ENCODE measurements at places on chromosomes 4 and X.

- DNase-seq, result peak; percentile 12
Observed at GRCh38 chr4:48315728-48316630, 25.4 kb upstream of the SLAIN2 start.

DNA sequence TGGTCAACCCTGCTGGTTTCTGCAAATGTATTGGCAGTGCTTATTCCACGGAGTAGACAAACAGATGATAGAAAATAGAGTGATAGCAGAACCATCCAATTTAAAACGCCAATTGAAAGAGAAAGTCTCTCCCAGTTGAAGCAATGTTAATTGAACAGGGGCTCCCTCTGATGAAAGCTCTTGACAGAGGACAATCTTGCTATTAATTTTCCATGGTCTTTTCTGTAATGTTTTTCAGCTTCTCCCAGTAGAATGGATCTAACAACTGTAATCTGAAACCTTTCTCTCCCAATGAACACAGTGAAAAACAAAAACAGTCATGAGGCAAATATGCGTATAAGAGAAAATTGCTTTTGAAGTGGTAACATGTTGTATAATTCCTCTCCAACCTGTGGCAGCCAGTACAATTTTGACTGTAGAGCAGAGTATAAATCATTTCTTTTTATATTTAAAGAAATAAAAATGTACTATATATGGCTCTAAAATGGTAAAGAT is 225.1 kb upstream of the GALNTL6 start:
- DNase-seq, result no peak

GRCh38 chr4:101122019-101122418 is 225.3 kb downstream of the PPP3CA start:
- DNase-seq, result no peak

GRCh38 chr4:187547316-187547715 is 448.3 kb upstream of the ZFP42 start:
- DNase-seq, result no peak

DNA sequence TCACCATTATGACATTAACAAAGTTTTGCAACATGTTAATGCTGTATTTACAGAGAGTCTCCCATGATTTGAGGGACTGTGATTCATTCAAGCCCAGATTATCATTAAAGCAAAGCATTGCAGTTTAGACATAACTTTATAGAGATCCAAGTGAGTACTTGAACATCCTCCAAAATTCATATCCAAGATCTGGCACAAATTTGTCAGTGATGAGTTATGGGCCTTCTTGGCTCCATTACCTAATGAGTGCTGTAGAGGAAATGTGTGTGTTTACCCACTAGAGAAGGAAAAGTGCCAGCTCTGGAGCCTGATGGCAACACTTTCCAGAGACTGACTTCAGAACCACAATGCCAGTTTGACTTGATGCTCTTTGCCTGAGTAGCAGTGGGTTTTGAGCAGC is 432.3 kb downstream of the GALNTL6 start:
- DNase-seq, result no peak

- DNase-seq, result no peak
Observed at GRCh38 chr4:40288566-40288965, 46.6 kb upstream of the CHRNA9 start.

GRCh38 chr4:159097785-159098184 is 5.1 kb upstream of the RAPGEF2 start:
- DNase-seq, result no peak

DNA sequence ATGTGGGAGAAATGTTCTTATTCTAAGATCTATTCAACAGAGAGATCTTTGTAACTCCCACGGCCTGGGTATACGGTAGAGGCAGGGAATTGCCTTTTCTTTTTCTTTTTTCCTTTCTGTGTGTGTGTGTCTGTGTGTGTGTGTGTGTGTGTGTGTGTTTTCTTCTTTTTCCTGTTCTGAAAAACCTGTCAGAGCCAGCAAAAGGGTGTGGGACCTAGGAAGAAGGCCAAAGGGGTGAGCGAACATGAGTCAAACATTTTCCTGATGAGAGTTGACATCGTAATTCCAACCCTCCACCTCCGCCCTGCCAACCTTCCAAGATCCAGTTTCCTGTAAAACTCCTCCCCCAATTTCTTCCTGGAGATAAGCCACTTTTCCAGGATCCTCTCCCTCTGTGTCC is 2.8 kb upstream of the CHIC2 start:
- DNase-seq, result no peak

- no peak for DNase-seq
Observed at GRCh38 chr4:52750819-52751486, at the start of gene ERVMER34-1. Gene ERVMER34-1, minus strand, starts transcription at chr4:52751425. Its CDS starts 5,905 bp downstream, at chr4:52745520.

GRCh38 chrX:145727476-145727875 is 90.2 kb upstream of the SLITRK2 start:
- DNase-seq, result no peak

DNA sequence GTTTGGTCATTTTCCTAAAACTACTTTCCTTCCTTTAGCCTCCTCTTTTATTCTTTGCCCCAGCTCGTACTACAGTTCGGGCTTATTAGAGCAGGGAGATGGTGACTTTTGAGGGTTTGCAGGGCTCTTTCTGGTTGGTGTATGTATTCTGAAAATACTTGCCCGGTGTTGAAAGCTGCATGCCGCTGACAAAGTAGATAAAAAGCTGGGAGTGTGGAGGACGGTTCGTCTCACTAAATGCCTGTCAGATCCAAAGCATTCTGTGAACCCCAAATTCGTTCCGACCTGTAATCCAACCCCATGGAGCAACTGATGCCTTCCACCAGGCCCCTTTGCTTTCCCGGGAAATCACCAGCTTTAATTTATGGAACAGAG is 19.2 kb downstream of the TRIM2 start:
- DNase-seq, result no peak

DNA sequence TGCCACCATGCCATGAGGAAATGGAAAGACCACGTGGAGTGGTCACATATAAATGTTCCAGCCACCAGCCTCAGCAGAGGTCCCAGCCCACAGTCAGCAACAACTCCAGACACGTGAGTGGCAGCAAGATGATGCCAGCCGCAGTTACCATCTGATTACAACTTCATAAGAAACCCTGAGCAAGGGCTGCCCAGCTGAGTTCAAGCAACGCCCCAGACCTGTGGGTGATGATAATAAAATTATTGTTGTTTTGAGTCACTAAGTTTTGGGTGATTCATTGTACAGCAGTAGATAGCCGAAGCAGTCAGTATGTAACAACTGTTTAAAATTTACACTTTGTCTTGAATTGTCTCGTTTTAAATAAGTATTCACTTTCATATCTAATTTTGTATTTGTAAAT is 5.8 kb upstream of the CCNG2 start:
- no peak for DNase-seq

- no peak for DNase-seq
Observed at GRCh38 chr4:126965877-126966276, 666.9 kb upstream of the INTU start.

DNA sequence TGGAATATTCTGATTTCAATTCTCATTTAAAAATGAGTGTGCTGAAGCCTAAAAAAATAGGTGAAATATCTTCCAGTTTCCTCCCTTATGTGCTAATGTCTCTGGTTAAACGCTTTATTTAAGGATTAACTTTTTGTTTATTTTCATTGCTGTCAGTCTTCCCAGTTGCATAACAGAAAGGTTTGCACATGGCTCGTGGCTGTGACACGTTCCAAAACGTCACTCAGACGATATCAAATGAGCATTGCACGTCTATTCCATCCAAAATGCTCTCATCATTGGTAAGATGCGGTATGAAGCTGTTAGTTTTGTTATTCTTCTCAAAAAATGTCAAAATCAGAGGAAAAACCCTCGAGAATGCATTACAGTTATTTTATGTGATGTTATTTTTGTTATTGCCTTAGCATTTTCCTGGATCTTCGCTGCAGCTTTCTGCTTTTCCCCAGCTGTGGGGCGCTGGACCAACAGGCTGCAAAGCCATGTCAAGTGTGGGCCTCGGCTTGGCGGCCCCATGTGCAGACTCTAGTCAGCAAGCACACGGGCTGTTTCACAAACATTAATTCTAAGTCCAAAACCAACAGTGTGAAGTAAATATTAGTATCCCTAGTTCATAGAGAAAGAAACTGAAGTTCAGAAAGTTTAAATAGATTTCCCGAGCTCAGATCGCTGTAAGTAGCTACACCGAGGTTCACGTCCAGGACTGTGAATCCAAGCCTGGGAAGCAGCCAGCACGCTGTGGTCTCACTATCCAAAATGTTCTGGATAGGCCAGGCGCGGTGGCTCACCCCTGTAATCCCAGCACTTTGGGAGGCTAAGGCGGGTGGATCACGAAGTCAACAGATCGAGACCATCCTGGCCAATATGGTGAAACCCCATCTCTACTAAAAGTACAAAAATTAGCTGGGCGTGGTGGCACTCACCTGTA is 793.4 kb upstream of the FRG1 start:
- no peak for DNase-seq

GRCh38 chr4:20356565-20356964 is 104.9 kb downstream of the SLIT2 start:
- DNase-seq, result peak; percentile 53

GRCh38 chrX:115642895-115643530 is 82.0 kb downstream of the PLS3 start:
- DNase-seq, result peak; percentile 39

DNA sequence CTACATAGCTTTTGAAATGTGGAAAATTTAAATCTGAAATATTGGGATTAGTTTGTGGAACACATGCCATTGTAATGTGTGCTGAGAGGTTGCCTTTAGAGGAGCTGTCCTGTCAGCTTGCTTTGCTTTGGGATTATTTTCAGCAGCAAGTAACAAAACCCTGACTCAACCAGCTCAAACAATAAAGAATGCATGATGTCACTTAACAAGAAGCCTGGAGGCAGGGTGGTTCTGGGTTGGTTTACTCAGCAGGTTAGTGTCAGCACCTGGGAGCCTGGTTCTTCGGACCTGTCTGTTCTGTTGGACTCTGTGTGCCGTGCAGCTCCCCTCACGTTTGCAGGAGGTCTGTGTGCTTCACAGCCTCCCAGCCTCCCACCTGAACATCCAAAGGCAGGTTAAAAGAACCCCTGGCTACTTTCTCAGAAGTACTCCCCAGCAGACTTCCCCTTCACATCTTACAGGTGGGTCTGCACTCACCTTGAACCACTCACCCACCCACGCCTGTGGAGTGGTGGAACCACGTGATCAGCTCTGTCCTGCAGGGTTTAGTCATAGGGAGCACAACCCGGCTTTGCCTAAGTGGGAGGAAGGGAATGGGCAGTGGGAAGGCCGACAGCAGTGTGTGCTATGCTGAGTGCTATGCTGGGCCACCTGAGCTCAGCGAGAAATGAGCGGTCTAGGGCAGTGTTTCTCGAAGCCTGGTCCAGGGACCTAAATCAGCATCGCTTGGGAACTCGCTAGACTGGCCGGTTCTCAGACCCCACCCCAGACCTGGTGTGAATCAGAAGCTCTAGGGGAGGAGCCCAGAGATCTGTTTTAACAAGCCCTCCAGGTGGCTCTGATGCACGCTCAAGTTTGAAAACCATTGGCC is 20.4 kb downstream of the TMEM131L start:
- DNase-seq, result no peak

DNA sequence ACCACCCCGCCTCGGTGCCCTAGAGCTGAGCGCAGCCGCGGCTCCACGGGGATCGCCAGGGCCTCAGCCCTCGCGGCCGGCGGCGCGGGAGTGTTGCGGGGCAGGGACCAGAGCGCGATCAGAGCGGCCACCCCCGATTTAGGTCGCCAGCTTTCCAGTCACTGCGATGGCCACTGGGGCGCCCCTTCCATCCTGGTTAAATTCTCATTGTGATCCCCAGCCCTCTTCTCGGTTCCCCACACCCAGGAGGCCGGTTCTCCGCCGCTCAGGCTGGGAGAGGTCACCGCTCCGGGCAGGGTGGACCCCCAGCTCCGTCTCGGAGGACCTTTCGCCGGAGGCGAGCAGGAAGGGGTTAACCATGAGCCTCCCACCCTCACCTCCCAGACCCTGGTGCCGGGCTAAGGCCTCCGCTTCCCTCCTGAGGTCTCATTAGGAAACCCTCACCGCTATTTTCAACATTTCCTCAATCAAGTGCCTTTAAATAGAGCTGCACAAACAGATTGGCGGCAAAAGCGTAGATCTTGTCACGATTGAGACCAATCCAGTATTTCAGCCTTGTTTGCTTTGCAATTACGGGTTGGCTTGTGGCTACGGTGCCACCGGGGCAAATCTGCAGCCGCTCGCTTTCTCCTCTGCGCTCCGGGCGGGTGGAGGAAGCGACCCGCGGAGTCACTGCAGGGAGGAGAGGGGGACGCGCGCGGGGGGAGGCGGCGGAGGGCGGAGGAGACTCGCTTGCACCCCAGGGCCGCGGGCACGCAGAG is 8.3 kb upstream of the HAND2 start:
- DNase-seq, result peak; percentile 11

DNA sequence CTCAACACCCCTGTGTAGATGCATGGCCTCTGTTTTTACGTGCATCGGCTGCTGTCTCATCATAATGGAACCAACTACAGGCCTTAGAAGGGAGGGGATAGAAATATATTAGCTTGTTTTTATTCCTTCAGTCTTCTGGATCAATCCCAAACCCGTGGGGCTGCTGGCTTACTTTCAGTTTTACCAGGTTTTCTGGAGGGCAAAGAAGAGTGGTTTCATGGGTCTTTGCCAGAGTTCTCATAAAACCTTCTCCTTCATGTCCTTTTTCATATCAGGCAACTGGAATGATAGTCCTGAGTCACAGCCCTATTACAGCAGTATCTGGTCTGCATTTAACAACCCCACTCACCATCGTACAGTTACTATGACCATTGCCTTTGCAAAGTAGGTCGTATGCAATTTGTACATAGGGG is 34.6 kb downstream of the PPP2R2C start:
- DNase-seq, result no peak

GRCh38 chr4:10099499-10100325 is 16.9 kb downstream of the WDR1 start:
- DNase-seq, result no peak

- no peak for DNase-seq
Observed at GRCh38 chr4:77375866-77376607, 219.0 kb downstream of the CCNG2 start.

DNA sequence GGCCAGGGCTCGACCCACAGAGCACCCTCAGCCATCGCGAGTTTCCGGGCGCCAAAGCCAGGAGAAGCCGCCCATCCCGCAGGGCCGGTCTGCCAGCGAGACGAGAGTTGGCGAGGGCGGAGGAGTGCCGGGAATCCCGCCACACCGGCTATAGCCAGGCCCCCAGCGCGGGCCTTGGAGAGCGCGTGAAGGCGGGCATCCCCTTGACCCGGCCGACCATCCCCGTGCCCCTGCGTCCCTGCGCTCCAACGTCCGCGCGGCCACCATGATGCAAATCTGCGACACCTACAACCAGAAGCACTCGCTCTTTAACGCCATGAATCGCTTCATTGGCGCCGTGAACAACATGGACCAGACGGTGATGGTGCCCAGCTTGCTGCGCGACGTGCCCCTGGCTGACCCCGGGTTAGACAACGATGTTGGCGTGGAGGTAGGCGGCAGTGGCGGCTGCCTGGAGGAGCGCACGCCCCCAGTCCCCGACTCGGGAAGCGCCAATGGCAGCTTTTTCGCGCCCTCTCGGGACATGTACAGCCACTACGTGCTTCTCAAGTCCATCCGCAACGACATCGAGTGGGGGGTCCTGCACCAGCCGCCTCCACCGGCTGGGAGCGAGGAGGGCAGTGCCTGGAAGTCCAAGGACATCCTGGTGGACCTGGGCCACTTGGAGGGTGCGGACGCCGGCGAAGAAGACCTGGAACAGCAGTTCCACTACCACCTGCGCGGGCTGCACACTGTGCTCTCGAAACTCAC is 3.6 kb downstream of the MID1IP1 start:
- peak; percentile 19 for DNase-seq

GRCh38 chr4:157978680-157979361 is 194.0 kb downstream of the GASK1B start:
- DNase-seq, result peak; percentile 72
